ENCODE measurements at places on chromosomes 12 and 14.
A peak's percentile ranks its signal among the peaks of the same experiment; 100 is the strongest.

- no peak for DNase-seq
These were observed at the start of gene KRT75 for GRCh38 chr12:52434081-52434733. TSS of gene KRT75 (minus strand) at chr12:52434371. CDS start at chr12:52434304, 67 bp downstream.

GRCh38 chr14:77024171-77024691 is 4.3 kb downstream of the IRF2BPL start:
- no peak for DNase-seq

DNA sequence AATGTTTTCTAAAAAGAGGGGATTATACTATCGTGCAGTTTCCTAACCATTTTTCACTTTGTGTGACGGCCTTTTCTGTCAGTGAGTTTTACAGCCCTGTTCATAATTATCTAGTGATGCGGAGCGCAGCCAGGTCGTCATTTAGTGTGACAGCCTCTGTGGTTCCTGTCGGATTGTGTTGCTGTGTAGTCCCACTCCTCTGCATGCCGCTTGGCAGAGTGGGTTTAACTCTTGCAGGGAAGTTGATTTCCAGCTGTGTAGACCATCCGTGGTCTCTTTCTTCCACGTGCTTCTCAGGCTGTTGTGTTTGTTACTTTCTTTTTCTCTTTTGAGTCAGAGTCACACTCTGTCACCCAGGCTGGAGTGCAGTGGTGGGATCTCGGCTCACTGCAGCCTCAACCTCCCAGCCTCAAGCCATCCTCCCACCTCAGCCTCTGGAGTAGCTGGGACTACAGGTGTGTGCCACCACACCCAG is 8.6 kb downstream of the RAN start:
- DNase-seq: no peak

DNA sequence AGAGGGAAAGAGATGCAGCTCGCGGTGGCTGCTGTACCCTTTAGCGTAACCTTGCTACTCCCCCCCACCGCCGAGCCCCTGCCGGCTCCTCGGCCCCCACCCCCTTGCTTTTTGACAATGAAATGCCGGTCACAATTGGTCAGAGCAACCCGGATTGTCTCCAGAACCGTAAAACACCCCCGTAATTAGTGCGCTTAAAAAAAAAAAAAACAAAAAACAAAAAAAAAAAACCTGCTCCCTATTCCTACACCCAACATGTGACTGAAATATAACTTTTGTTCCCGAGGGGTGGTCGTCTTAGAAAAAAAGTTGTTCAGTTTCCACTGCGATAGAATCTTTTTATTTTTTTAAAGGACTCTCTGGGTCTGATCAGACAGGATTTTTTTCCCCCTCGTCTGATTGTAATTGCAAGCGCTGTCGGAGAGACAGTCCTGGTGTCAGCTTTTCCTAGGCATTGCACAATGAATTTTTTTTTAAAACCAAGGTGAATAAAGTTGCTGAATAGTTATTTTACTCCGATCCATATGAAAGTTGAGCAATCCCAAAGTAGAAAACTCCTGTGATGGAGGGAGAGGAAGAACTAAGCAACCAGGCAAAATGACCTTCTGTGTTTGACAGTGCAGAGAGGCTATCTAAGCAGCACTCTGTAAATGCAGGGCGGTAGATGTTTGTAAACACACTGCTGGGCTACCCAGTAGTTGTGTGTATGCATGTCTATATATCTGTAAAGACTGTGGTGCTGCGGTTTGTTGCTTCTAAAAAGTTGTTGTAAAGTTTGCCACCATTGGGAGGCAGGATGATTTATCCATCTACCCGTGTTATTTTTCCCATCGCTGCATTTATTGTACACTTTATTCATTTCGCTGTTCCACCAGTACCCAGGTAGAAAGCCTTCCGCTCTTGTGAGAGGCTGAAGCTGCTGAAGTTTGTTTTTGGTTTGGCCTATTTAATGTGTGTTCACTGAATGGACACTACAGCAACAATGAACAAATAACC is 1.1 kb downstream of the ETV6 start:
- no peak for DNase-seq

- peak; percentile 16 for DNase-seq
These were observed 133.5 kb upstream of the HIF1A start for GRCh38 chr14:61561657-61562276.

GRCh38 chr12:115794659-115795081 is 482.8 kb downstream of the MED13L start:
- no peak for DNase-seq

DNA sequence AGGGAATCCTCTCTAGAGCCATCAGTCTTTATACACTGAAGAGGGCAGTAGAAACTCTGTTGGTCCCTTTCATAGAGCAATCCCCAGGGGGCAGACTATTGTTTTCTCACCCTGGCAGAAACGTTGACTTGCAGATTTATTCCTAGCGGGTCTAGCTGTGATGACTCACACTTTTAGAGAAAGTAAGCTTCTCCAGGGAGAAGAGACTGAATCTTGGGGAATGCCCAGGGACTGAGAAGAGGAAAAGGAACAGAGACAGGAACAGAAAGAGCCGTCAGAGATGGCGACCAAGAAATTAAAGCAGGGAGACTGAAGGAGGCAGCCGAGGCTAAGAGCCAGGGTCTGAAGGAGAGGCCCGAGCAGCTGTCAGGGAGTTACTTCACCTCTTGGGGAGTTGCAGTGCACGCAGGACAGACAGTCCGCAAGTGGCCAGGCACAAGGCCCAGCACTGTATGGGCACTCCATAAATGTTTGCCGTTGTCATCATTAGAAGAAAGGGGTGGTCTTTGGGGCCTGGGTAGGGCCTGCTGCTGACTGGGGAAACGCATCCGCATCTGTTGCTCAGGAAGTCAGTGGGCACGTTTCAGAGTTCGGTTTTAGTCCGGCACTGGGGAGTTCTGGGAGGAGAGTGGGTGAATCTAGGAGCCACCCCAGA is 13.0 kb downstream of the PLEKHG6 start:
- DNase-seq: no peak

DNA sequence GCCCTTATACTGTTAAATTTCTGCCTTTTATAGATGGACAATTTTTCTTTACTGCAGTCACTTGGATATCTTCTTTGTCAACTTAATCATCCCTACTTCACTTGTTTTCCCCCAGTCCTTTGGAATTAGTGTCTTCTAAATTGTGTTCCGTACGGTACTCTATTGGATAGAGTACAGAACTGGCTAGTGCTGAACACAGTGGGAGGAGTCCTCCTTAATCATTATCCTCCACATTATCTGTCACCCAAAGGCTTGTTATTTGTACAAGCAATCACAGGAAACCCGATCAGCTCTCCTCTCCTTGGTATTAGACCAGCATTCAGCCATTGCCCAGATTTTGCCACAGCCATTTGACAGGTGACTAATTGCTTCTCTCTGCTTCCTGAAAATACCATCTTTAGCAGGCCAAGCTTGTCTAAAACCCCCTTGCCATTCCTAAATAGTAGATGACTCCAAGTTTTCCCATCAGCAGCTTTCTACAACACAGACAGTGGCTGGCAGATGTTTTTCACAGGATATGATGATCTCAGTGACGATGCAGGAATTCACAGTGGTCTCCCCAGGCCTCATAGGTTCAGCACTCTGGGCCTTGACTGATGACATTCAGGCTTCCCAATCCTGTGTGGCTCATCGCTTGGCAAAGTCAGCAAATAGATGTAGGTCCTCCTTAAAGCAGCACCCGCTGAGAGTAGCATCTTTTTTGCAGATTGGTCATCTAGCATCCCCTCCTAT is 216.0 kb upstream of the RGS6 start:
- DNase-seq: no peak

DNA sequence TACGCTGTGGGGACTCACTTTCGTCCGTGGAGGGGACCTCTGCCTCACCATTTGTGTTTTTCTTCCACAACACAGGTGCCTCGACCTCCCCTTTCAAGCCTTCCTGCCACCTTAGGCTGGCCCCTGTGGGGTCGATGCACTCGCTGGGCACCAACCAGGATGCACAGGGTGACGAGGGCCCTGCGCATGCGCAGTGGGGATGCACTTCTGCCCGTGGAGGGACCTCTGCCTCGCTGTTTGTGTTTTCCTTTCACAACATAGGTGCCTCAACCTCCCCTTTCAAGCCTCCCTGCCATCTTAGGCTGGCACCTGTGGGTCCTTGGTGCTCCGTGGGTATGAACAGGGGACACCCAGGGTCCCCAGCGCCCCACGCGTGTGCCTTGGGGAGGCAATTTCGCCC is 356.8 kb downstream of the ALG10 start:
- DNase-seq: no peak
